Thymus (tissue), 14 donors: ENCODE measurements at places on chromosomes 6 and 20.

GRCh38 chr20:2656471-2657117 lies 4.2 kb downstream of the NOP56 start:
- no peak for DNase-seq

DNA sequence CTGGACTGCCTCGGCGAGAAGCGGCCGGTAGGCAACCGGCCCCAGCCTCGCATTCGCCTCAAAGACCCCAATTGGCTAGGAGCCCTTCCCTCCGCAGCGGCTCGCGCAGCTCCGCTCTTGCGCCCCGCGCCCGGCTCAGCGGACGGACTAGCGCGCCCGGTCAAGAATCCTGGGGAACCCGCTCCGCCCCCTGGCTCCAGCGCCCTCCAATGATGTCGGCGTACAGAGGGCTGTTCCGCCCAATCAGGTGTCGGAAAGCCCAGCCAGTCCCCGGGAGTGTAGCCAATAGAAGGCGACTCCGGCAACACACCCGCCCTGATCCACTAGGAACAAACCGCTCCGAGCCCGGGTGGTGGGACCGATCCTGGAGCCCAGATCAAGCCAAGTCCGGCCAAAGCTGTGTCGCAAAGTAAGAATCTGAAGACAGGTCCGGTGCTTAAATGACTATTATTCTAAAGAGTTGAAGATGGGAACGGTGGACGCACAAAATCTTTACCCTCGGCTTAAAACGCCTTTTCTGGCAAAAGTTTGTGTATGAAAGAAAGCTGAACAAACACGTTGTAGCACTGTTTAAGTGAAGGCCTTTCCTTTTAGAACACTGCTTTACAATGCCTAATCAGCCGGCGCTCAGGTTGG lies 132.2 kb downstream of the OGFRL1 start:
- DNase-seq: peak; percentile 8

DNA sequence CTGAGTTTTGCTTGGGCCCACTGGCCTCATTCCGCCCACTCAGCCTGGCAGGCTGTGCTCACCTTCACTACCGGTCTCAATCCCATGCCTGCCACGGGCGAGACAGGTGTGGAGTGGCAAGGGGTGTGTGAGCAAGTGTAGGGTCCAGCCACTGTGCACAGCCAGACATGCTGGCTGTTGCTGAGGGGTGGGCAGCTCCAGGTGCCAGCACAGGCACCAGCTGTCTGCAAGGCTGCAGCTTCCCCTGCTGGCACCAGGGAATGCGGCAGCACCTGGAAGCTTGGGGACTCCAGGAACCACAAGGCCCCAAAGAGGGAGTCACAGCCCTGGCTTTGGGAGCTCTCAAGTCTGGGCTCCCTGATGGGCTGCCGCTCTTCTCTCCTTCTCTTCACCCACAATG lies 372.7 kb downstream of the CBLN4 start:
- no peak for DNase-seq

DNA sequence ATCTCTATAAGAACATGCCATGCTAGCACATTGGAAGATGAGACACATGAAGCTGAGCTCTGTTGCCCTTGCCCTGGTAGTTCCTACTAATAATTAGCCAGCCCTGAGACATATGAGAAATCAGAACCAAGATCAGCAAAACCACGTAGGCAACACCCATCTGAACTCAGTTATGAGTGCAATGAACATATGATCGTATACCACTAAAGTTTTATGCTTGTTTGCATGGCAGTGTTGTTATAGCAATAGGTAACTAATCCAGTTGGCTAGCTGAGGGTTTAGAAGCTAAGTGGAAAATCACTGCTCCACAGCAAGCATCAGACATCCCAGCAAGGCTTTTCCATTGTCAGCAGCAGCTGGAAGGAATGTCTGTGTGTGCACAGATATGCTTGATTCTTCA lies 180.7 kb downstream of the BTBD3 start:
- no peak for DNase-seq

GRCh38 chr6:166751051-166751595 lies 124.1 kb upstream of the RPS6KA2 start:
- DNase-seq: peak; percentile 73

DNA sequence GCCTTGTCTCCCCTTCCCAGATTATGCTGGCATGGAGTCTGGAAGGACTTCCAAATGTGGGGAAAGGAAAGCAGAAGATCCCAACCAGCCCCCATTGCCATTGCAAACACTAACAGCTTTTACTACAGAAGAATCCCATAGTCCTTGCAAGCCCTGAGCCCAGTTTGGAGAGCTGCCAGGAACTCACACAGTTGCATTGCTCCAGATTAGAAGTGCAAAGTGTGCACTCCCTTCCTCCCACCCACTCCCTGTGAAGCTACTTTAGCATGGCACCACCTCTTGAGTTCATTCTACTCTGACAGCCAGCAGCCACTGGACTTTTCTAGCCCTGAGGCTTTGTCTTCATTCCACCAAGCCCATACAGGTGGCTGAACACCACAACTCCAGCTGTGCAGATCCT lies 67.6 kb downstream of the SLC22A2 start:
- DNase-seq: no peak

- DNase-seq: no peak
Measured at GRCh38 chr20:49361862-49362660, 84.2 kb upstream of the ZNFX1 start.

DNA sequence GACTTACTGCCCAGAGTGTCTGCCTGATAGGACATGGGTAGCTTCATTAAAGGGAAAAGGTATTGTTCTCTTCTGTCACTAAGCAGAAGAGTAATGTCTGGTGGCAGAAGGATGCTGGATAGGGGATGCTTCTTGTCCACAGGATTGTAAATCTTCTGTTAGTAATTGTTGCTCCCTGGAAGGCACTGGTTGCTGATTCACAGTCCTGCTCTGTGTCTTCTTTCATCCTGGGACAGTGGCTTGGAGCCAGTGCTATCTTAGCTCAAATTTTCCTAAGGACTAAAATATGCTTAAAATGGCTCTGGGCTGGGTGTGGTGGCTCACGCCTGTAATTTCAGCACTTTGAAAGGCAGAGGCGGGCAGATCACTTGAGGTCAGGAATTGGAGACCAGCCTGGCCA lies 48.0 kb downstream of the SYTL3 start:
- no peak for DNase-seq

DNA sequence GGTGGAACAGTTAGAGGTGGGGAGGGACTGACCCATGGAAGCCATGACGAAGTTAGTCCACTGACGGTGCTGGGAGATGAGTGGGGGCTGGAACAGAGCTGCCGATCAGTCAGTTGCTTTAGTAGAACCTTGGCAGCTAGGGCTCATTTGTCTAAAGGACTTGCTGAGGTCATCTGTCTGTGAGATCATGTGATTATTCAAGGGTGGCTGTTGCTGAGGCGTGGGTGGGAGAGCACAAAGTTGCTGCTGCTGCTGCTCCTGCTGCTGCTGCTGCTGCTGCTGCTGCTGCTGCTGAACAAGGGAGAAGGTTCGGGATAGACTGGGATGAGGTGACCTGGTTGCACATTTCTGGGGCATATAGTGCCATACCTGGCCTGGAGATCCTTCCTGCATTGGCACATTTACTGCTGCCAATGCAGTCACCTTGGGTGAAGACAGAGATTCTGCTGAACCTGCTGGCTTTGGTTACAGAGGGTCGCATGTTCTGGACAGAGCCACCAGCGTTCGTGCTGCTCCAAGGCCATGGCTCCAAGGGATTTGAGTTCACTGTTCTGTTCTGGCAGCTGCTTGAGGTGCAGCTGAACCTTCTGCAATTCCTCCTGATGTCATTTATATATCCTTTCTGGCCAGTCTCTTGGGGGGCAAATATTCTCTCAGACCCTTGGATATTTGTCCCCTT lies 840.5 kb downstream of the HACE1 start:
- no peak for DNase-seq

GRCh38 chr6:53811746-53812145 lies 16.9 kb downstream of the LRRC1 start:
- DNase-seq: no peak
